Muscle of leg (tissue), 16 donors: ENCODE measurements at places on chromosomes 16 and 17.

GRCh38 chr17:78793968-78794367, 11.9 kb upstream of the CYTH1 start:
- no peak for DNase-seq

- DNase-seq = no peak
Observed at GRCh38 chr16:54136276-54136625, 150.3 kb downstream of the IRX3 start.

DNA sequence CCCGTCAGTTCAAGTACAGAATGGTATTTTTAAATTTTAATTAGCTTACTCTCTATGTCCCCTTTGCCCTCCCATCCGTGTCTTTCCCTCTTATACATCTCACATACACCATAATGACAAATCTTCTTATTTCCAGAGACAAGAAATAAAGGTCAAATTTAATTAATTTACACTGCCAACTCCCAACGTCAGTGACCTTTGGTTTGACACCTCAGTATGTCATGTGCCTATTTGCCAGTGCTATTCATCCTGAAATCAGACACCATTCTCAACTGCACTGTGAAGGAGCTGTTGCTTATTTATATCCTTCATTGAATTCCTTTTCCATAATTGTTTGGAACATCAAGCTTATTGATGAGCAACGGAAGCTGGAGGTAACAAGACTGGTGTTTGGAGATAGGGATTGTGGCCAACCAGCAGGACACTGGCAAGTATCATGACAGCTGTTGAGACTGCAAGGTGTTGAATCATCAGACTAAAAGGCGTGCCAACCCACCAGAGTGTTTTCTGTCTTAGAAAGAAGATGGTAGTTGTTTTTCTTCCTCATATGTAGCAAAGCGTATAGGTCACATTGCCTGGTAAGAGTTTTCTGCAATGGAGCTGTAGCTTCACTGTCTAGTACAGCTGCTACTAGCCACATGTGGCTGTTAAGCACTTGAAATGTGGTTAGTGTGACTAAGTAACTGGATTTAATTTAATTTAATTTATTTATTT, 12.5 kb downstream of the CALCOCO2 start:
- no peak for DNase-seq

GRCh38 chr16:27695161-27695560, 145.2 kb downstream of the KATNIP start:
- DNase-seq = no peak

GRCh38 chr17:34107019-34107418, 148.1 kb upstream of the CCL2 start:
- DNase-seq = no peak

DNA sequence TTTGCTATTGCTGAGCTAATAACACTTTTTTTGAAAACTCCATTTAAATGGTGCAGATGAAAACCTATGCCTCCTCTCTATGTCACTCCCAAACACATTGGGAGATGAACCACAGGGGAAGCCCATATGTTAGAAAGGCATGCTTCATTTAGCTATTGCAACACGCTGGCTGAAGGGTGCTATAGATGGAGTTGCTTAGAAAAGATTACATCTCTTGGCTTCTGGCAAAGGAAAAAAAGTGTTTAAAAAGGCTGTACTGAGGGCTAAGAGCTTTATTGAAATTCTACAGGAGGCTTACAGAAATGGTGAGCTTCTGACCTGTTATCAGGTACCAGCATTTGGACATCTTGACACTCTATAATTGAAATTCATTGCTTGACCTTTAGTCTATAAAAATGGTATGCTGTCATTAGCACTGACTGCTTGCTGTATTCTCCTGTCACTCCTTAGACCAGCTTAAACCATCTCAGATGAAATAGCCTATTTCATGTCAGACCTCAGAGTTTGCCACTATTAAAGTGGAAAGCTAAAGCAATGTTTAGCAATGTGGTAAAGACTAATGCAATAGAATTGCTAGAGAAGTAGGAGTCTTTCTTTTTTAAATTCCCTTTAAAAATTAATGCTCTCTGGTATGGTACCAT, 503.9 kb downstream of the CDH11 start:
- no peak for DNase-seq

- no peak for DNase-seq
Observed at GRCh38 chr16:50244140-50244503, 22.2 kb upstream of the ADCY7 start.

DNA sequence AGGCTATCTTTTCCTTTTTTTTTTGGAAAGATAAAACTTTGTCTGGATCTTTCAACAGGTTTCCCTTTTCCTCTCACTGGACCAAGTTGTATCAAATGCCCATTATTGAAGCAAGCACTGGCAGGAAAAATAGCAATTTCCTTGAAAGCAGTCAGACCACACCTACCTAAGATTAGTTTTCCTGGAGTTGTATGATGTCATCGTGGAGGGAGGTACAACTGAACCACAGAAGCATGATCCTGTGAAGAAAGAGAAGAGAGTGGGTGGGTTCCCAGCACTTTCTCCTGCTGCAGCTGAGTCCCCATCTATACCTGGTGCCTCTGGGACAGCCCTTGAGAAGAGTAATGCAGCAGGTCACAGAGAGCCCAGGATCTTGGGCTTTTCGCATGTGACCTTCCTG, 63.6 kb upstream of the ERCC4 start:
- DNase-seq = peak; percentile 11

DNA sequence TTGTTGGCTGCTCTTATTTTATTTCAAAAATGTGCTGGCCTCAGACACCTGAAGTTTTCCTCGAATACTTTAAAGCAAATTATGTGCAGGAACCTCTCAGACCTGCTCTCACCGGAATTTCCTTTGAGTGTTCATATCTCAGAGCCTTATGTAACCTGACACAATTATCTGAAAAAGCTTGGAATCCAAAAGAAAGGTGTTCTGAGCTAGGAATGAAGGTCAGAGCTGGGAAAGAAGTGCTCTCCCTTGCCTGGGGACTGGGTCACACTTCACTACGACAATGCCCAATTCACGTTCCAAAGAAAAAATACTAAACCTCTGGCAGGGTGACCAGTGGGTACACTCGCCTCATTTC, 6.7 kb upstream of the HSD11B2 start:
- DNase-seq = no peak

GRCh38 chr17:28426081-28426519, 20.1 kb upstream of the SLC46A1 start:
- no peak for DNase-seq

- DNase-seq = no peak
Observed at GRCh38 chr17:27413315-27413714, 42.9 kb upstream of the KSR1 start.

- no peak for DNase-seq
Observed at GRCh38 chr16:76897816-76898215, 293.2 kb upstream of the MON1B start.

- peak; percentile 35 for DNase-seq
Observed at GRCh38 chr16:60060731-60061130, 1326.6 kb upstream of the GOT2 start.

- no peak for DNase-seq
Observed at GRCh38 chr16:886802-887731, 83.7 kb downstream of the LMF1 start.

DNA sequence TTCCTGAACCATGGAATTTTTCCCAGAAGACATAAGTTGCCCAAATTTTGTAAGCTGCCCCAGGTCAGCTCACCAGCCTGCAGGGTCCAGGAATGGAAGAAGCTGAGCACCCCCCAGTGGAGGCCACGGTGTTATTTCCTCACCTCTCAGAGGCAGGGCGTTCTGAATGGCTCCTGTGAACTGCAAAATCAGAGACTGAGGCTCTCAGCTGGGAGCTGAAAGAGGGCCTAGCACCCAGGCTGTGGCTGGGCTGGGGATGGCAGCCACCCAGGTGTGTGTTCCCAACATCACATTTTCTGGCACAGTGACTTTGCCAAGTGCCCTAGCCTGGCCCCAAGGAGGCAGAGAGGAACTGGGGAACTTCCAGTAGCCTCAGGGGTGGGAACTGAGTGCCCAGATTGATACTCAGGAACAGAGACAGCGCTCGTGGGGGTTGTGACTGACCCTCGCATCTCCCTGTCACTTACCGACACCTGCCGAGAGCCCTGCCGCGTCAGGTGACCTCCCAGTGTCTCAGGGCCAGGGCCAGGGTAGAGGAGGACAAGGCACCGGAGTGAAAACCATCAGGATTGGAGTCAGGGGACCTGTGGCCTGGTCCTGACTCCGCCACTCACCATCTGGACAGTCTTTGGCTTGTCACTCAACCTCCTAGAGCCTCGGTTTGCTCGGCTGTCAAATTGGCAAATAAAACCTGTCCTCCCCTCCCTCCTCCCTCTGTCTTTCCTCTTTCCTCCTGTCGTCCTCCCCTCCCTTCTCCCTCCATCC, 11.3 kb downstream of the CACNG4 start:
- no peak for DNase-seq

DNA sequence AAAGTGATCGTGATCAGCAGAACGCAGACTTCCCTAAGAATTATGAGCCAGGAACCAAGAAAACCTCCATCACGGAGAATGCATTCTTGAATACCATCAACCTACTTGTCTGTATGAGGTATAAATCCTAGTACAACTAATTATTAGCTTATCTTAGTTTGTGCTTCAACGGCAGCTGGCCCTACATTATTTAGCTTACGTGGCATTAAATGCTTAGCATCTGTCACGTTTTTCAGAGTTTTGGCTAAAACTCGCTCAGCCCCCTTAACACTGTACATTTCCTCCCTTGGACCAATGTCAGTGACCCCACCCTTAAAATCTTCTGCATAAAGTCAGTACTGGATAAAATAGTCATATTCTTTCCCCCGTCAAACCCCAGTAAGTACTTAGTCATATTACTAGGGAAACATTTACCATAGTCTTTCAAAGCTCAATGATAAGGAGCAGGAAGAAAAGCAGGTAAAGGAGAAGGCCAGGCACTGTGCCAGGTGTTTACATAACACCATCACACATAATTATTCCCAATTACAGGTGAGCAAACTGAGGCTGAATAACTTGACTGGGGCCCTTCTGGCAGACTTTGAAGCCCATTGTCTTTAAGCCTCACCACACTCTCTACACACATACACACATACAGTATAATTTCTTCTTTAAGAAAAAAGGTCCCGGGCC, 16.6 kb upstream of the TXNDC11 start:
- no peak for DNase-seq
